Activated CD4-positive, alpha-beta T cell treated with anti-CD3 and anti-CD28 coated beads, Interleukin-10, Interleukin-2, amounts not matched to agents 100 ng/mL and 50 ng/mL, durations not matched to agents 16 hours and 8 hours (primary cell): ENCODE measurements at places on chromosomes 2 and 18.

GRCh38 chr18:44849361-44849760, 168.7 kb downstream of the SETBP1 start:
- no peak for DNase-seq

GRCh38 chr2:200761266-200761665, 50.4 kb upstream of the BZW1 start:
- DNase-seq: no peak

GRCh38 chr2:184444217-184444616, 154.1 kb upstream of the ZNF804A start:
- DNase-seq: no peak

DNA sequence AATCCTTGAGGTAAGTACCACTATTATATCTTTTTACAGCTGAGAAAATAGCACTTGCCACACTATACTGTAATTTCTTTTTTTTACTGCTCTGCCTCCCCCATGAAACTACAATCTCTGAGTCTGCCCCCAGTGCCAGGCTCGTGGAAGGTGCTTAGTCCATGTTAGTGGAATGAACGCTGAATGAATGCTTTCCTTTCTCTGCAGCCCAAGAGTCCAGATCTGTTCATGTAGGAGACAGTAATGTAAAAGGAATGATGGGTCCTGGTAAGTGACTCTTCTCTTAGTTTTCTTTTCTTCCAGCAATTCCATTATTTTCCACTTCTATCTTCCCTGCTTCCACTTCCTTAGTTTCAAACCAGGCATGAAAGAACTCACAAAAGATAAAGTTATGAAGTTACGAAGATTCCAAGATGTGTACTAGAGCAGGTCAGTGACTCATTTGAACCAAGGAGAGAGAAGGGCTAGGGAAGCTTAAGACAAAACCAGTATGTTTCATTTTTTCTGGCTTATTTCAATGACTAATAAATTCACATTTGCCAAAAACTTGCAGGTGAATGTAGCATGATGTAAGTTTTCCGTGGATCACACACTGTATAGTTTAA, 46.0 kb downstream of the ARHGEF33 start:
- no peak for DNase-seq

GRCh38 chr18:63040788-63041410, 278.7 kb downstream of the BCL2 start:
- DNase-seq: peak; percentile 54
